Heart right ventricle (tissue), 16 donors: ENCODE measurements at places on chromosomes 13 and 19. TPM values are rescaled to one million over a fixed set of nuclear protein-coding genes. Genes with fewer than 3 reads are reported as not detected.
A peak's percentile ranks its signal among the peaks of the same experiment; 100 is the strongest.

The RCBTB1 gene
- 20.1 TPM for total RNA-seq

GRCh38 chr13:42328672-42329071 lies 56.7 kb downstream of the AKAP11 start:
- no peak for DNase-seq

DNA sequence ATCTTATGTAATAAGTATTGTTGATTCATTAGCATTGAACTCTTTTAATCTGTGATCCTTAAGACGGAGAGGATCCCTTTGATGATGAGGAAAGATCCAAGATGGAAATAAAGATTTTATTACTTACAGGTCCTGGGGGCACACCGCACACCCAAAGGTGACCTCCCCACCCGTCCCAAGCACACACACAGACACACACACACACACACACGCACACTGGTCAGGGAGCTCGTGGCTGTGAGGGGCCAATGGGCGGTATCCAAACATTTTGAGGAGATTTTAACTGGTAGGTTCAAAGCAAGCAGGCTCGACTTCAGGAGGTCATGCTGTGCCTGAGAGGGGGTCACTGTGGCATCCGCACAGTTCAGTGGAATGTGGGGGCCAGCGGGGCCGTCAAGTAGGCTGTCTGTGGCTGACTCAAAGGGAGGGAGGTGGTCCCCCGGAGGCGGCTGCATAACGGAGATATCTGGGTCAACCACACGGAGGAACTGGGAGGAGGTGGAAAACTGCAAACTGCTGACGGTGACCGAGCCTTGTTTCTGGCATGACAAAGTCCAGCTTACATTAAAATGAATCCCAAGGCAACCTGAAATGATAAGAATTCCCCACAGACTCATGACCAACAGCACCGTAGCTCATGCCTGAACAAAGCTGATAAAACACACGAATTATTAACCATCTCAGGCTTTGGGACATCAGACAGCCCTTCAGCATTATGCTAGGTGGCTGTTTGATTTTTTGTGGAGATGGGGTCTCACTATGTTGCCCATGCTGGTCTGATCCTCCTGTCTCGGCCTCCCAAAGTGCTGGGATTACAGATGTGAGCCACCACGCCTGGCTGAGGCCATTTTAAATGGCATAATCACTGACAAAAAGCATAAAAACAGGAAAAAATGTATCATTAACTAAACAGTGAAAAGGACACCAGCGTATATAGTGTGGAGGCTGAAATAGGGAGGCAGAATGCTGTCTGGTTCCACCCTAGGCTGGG lies 20.9 kb upstream of the SIGLEC11 start:
- no peak for DNase-seq

The ARL11 gene
- 0.95 TPM for total RNA-seq

The ZNF470 gene
- 4.6 TPM for total RNA-seq

GRCh38 chr13:95388420-95389079 lies 87.3 kb upstream of the ABCC4 start:
- DNase-seq = no peak

The MRPS31 gene
- 30.4 TPM for total RNA-seq

DNA sequence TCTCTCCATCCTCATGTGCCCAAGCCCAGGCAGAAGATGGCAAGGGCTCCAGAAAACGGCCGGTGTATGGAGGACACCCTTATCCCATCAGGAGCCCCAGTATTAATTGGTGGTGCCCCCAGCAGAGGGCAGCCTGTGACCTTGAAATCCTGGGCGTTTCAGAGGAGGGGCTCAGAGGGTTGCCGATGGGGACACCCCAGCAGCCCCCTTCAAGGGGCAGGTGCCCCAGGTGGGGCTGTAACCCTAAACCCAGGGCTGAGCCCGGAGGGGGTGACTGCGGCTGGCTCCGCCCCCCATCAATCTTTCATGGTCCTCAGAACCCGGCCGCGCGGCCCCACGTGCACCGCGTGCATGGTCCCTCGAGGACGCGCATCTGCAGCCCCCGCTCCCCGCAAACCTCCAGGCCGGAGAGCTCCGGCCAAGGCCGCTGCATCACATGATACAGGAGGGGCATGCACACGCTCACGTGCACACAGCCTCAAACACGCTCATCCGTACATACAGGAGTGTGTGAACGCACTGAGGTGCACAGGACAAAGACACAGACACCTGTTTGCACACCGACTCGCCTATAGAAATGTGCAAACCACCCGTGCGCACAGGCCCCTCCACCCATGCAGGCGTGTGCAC lies 949 bp downstream of the RAB3A start:
- peak; percentile 24 for DNase-seq

DNA sequence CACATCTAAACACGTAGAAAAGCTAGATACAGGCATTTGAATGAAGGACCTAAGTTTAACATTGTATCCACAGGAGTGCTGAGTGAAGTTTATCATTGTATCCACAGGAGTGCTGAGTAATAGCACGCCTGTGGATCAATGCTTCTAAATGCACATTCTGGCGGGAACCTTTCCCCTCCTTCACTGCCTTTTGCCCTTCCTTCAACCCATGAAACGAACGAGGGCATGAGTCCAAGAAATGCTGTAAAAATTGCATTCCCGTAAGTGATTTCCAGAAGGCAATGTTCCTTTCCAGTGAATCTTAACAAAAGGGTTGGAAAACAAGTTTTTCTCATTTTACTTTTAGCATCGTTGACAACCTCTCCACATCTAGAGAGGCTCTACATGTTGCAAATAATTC lies 88.1 kb downstream of the ZDHHC20 start:
- DNase-seq = no peak

The PNPLA6 gene
- total RNA-seq = 42.1 TPM

The LPAR6 gene
- 9.6 TPM for total RNA-seq

The B3GNT8 gene
- total RNA-seq = 6.2 TPM

The NCAN gene
- total RNA-seq = not detected

The MAB21L1 gene
- total RNA-seq = 0.25 TPM

The PLPP2 gene
- total RNA-seq = 0.14 TPM

DNA sequence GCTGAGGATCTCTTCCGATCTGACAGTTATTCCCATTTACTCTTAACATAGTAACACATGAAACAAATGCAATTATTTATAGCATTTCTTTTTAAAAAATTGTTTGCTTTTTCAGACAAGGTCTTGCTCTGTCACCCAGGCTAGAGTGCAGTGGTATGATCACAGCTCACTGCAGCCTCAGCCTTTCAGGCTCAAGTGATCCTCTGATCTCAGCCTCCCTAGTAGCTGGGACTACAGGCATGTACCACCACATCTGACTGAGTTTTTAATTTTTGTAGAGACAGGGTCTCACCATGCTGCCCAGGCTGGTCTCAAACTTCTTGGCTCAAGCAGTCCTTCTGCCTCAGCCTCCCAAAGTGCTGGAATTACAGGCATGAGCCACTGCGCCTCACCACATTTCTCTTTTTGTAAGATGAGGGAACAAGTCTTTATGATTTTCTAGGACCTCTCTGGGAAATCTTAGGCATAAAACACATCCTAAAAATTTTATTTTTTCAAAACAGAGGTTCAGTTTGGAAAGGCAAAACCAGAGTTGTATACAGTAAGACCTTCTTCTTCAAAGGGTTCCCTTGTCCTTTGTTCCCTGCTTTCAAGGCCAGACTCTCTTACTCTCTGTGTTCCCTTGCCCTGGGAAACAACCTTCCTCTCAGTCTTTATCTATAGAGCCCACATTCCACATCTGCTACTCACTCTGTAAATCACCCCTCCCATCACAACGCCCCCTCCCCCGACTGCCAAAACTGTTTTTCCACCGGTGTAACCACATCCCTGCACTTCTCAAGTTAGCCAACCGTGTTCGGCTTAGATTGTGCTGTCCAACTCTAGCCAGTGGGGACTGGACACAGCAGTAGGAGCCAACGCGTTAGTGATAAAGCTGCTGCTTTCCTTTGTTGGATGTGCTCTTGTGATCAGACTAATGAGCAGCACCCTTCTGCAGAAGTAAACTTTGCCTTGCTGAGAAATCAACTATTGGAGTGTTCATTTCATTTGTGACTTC lies 56.2 kb downstream of the DHRS12 start:
- DNase-seq = no peak

DNA sequence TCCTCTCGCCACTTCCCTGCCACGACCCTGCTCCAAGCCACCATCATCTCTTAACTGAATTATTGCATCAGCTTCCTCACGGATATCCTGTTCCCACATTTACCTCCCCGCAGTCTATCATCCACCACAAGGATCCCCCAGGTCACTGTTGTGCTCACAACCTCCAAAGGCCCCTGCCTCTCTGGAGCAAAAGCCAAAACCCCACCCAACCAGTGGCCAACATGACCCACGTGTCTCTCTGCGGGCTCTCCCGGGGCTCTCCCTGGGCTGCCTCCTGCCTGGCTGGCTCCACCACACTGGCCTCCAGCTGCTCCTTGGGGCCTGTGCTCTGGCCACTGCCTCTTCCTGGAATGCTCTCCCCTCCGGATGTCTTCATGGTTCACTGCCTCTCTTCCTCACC lies 809.3 kb downstream of the UQCRFS1 start:
- DNase-seq = no peak
